ENCODE measurements at places on chromosomes 6 and 20.

DNA sequence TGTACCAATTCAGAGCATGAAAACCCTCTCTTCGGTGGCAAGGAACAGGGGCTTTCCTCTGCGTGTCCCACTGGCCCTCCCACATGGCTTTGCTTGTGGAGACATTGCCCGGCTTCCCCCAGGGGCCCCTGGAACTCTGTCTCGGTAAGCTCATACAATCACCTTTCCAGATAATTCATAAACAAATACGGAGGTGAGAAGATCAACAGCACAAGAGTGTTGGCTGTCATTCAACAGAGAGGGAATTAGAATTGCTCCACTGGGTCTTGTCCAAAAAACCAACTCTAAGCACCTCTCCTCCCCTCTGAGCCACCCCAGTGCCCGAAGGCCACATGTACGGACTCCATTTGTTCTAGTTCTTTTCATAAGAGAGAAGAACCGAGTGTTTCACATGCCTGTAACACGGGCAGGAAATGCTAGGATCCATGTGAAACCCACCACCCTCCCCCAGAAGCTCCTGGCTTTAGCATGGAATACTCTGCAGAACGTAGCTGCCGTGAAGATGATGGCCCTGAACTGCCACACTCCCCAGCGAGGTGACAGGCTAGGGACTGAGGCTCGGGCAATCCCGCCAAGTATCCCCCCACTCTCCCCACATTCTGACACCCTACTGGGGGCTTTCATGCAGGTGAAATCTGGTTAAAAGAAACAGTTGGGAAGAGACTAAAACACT lies 24.6 kb upstream of the FOXC1 start:
- DNase-seq, result no peak

DNA sequence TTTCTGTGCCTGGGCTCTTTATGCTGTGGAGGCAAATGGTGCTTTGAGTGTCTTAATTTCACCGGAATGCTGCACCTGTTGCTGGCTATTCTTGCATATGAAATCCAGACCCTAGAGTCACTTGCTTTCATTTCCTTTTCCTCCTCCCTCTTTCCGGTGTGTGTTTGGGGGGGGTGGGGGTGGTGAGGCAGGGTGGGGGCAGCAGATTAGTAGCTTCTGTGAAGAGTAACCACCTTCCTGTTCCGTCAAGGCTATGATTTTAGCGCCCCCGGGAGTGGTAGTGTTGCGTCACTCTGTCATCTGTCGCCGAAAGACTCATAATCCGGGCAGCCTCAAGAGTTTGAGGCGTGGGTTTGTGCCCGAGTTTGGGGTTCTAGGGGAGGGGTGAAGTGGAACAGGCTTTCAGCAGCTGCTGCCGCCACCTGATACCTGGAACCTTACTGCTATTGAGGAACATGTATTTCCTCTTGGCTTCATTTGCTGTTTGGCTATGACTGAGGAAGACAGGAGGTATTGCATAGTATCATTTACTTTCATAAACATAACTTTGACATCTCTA lies 49.1 kb downstream of the UTRN start:
- DNase-seq, result no peak

GRCh38 chr6:84618046-84618752 lies 146.2 kb downstream of the TBX18 start:
- DNase-seq, result no peak

- no peak for DNase-seq
Observed at GRCh38 chr6:149136913-149137286, 180.6 kb upstream of the TAB2 start.

- no peak for DNase-seq
Observed at GRCh38 chr6:142883011-142883410, 62.0 kb downstream of the HIVEP2 start.

DNA sequence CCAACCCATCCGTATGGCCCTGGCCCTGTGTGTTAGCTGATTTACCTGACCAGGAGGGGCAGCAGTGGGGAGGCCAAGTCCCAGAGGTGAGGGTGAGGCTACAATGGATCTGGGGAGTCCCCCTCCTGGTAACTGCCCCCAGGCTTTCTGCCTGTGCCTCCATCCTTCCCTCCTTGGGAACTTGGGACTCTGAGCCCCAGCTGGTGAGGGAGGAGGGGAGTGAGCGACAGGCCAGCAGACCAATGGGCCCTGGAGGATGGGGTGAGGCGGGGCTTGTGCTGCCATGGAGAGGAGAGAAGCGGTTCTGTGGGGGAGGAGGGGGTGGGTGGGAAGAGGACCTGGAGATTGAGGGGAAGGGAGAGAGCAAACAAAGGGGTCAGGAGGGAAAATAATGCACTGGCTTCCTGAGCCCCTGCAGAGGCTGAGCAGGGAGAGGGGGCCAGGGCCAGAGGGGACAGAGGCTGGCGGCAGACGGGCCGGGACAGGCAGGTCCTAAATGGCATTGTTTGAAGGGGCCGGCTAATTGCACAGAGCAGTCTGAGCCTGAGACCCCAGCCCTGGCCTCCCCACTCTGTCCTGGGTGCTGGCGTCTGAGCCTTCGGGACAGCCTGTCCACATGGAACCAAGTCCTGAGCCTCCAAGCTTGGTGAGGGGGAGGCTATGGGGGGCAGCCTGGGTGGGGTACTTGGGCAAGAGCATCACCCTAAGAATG lies 17.5 kb downstream of the DNMT3B start:
- DNase-seq, result no peak

DNA sequence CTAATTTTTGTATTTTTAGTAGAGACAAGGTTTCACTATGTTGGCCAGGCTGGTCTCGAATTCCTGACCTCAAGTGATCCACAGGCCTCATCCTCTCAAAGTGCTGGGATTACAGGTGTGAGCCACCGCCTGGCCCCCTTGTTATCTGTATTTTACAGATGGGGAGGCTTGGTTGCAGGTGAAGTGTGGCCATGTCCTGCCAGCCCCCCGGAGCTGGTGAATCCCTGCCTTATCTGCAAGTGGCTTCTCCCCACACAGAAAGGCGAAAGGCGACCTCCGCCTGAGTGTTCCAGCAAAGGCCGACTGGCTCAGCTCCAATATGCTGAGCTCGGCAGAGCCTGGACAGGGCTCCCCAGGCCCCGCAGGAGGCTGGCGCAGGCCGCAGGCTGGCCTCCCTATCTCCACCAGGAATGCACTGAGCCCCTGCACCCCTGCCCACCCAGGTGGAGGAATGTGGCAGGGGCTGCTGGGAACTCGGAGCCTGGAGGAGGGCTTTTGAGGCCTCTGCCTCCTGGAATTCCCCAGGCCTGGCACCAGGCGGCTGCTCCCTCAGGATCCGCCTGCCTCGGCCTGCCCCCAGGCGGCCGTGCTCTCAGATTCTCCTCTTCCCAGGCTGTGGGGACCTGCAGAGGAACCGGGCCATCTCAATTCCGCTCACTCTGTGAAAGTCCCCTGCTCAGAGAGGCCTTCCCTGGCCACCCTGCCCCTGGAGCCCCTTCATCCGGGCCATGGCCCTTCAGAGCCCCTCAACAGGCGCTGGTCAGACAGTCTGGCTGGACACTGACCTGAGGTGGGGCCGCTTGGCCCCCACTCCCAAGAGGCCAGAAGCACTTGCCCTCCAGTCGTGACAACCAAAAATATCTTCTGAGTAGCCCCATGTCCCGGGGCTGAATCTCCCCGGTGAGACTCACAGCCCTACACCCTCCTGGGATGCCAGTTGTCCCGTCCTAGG lies 9.3 kb upstream of the LAMA5 start:
- DNase-seq, result no peak

DNA sequence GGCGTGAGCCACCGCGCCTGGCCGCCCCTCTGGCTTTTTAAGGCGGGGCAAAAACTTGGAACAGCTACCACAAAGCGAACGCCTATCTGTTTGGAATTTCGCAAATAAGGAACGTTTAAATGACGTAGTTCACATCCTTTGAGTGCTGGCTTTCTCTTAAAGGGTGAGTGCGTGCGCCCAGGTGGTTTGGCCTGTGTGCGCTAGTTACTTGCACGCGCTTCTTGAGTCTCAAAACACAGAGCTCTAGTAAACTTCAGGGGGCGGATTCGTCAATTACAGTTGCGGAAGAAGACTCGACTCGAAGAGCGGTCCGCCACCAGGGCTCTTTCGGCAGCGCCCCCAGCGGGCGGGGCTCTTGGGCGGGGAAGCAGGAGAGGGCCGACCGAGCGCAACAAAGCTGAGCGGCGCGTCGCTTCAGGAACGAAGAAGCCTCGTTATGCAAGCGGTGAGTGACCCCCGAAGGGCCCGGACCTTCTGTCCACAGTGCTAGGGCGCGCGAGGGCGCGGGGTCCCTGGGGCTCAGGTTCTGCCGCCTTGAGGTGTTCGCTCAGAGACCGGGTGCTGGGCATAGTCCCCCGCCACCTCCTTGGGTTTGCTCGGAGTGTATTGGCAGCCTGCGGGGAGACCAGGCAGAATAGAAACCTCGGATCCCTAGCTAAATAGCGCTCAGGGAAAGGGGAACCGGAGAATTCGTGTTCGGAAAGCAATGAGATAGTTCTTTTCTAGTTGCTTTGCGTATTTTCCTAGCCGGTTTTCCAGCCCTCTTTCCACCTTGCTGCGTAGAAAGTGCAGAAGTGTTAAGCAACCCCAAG lies at the start of gene SYCP2L:
Gene SYCP2L (plus strand): TSS at position 362 of the 812 bp plus-strand sequence. CDS start 75 bp downstream, at position 437.
- DNase-seq, result no peak

- no peak for DNase-seq
Observed at GRCh38 chr6:12030993-12031550, 19.0 kb downstream of the HIVEP1 start.

- DNase-seq, result no peak
Observed at GRCh38 chr6:151136141-151136755, 103.5 kb upstream of the AKAP12 start.

GRCh38 chr6:4135665-4136353 lies 434 bp upstream of the ECI2 start:
- DNase-seq, result peak; percentile 100

DNA sequence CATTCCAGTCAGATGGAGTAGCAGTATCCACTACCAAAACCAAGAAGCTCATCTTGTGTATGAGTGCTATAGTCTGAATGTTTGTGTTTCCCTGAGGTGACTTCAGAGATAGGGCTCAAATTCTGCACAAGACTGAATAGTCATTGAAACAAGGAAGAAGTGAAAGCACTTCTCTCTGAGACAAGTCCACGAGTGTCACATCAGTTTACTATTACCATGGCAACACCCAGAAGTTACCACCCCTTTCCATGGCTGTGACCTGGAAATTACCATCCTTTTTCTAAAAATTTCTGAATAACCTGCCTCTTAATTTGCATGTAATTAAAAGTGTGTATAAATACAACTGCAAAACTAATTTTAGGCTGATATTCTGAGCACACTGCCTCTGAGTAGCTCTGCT lies 682.1 kb upstream of the ADGRB3 start:
- DNase-seq, result no peak

GRCh38 chr20:23566199-23566932 lies 1.9 kb downstream of the CST9L start:
- no peak for DNase-seq

GRCh38 chr6:56033401-56033800 lies 158.0 kb upstream of the BMP5 start:
- no peak for DNase-seq

DNA sequence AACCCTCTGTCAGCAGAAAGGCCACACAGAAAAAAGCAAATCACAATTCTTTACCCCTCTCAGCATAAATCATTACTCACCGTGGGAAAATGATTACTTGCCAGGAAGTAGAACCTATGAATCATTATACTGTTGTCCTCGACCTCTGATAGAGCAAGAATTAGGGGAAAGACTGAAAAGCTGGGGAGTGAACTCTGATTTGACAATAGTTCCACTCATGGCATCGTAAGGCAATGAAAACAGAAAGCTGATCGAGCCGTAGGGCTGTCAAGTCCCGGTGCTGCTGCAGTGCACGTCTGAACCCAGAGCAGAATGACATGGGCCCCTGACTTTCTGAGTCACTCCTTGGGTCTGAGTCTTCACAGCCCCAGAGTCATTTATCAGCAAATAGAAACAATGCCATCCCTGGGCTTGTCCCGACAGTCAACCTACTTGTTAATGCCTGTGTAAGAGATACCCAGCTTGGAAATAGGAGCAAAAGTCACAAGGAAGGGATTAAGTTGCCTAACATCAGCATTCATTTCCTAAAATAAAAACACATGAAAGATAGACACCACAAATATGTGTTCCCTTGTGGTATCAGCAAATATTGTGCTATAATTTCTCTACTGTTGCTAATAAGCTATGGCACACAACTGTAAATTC lies 224.8 kb upstream of the MARCKS start:
- no peak for DNase-seq

- no peak for DNase-seq
Observed at GRCh38 chr6:118710616-118711015, 59.2 kb upstream of the CEP85L start.

DNA sequence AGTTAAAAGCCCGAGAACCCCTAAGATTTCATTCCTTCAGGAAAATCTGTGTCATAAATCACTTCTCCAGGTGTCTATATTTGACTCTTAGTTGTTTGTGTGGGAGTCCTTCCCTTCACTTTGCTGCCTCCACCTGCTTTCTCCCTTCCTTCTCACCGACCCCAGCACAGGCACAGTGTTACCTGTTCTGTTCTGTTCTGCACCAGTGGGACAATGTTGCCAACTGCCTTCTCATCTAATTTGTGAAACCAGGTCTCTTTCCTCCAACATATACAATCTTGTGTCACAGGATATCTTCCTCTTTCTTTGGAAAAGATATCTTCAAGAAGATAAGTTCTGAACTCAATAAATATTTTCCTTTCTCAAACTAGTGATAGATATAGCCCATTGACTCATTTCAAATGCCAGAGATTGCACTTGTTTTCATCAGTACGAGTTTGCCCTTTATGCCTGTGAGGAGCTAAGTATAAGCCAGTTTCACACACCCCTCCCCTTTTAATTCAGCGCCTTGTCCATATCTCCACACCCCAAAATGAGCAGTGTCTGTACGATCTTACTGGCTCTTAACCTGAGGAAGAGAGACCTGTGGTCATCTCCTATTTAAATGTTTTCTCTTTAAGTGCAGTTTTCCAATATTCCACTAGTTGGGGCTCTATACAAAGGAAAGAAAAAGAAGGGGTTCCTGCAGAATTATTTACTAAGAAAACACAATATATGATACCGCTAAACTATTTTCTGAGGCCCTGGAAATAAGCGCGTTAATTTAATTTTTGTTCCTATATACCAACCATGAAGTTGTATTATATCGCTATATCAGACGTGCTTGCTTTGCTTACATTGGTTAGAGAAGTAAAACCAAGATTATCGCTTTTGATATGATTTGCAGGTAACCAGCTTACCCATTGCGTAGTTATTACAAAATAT lies 81.6 kb upstream of the PREP start:
- no peak for DNase-seq

GRCh38 chr6:30494291-30494861 lies 5.1 kb downstream of the HLA-E start:
- no peak for DNase-seq

- DNase-seq, result peak; percentile 6
Observed at GRCh38 chr20:32607727-32608663, 22.9 kb upstream of the NOL4L start.

- no peak for DNase-seq
Observed at GRCh38 chr6:169991031-169991390, 239.6 kb downstream of the ERMARD start.

- DNase-seq, result no peak
Observed at GRCh38 chr6:34487536-34487935, 21.7 kb downstream of the PACSIN1 start.

GRCh38 chr6:912871-913835 lies 220.2 kb upstream of the EXOC2 start:
- DNase-seq, result no peak

DNA sequence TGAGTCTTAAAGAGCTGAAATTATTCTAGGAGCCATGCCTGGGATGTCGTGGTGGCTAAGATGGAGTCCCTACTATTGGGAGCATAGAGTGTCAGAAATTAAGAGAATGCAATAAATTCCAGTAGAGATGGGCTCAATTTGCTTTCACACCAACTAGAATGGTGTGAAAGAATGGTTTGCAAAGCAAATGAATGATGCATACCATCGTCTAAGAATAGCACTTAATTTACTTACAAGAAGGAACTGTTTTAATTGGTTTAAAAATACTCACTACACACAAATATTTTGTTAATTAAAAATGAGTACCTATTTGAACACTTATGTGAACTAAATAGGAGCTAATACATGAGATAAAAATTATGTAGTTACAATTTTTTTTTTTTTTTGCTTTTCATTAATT lies 132.6 kb downstream of the GMPR start:
- no peak for DNase-seq

All from substantia nigra (tissue), 51 donors.